ENCODE measurements at places on chromosomes 5 and 9. TPM values are rescaled to one million over a fixed set of nuclear protein-coding genes. Genes with fewer than 3 reads are reported as not detected.

C8G gene
- not detected for total RNA-seq

GRCh38 chr9:132160802-132161742 lies 786 bp upstream of the NTNG2 start:
- no peaks in the 10 kb centered on the region for H3K36me3 ChIP-seq
- peaks cover 29% of the 10 kb centered on the region for H3K4me1 ChIP-seq
- DNase-seq = peak; percentile 49

DNA sequence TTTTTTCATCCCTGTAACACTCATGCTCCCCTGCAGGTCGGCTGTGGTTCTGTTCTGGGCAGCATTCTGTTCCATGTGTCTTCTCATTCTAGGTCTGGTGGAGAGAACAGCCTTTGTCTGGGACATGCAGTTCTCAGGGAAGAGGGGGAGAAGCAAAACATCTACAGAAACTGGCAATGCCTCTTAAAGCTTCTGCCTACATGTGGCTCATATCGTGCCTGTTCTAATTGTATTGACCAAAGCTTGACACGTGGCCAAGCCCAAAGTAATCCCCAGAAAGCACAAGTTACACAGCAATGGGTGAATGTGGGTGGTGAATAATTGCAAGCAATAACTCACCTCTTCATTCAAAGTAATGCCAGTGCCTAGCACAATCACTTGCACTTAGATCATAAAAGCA lies 218.2 kb upstream of the IL12B start:
- peaks cover 3% of the 10 kb centered on the region for H3K27me3 ChIP-seq
- DNase-seq = no peak
- H3K27ac ChIP-seq = no peak overlapping the region
- no peaks in the 10 kb centered on the region for H3K36me3 ChIP-seq

- H3K36me3 ChIP-seq = no peaks in the 10 kb centered on the region
- DNase-seq = no peak
- no peak overlapping the region for H3K27ac ChIP-seq
- no peaks in the 10 kb centered on the region for H3K27me3 ChIP-seq
- H3K4me3 ChIP-seq = no peak overlapping the region
- H3K4me1 ChIP-seq = peaks cover 5% of the 10 kb centered on the region
These were observed 6.1 kb upstream of the HNRNPA0 start for GRCh38 chr5:137760294-137760693.

DNA sequence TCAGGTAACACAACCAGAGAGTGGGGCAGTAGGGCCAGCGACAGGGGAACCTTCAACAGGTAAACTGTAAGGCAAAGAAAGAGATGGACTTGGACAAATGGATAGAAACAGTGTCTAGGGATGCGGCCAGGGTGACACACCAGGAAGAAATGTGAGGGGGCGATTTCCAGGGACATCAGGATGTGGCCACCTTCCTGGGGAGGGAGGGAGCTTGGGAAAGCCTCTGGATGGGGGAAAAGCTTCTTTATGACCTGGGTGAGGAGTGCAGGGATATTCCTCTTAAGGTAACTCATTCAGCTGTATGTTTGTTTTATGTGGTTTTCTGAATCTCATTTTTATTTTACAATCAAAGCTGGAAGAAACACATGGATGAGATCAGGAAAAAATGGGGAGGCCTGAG lies 11.9 kb upstream of the NXNL2 start:
- H3K4me1 ChIP-seq = no peaks in the 10 kb centered on the region
- no peaks in the 10 kb centered on the region for H3K36me3 ChIP-seq
- no peaks in the 10 kb centered on the region for H3K27me3 ChIP-seq
- no peak overlapping the region for H3K4me3 ChIP-seq

- H3K27me3 ChIP-seq = no peaks in the 10 kb centered on the region
- no peak overlapping the region for H3K27ac ChIP-seq
- H3K4me1 ChIP-seq = no peaks in the 10 kb centered on the region
- no peaks in the 10 kb centered on the region for H3K36me3 ChIP-seq
- H3K4me3 ChIP-seq = no peak overlapping the region
- DNase-seq = no peak
These were observed 451.4 kb downstream of the ZSWIM6 start for GRCh38 chr5:61783481-61783880.

NOXA1 gene
- total RNA-seq = 7.7 TPM

GRCh38 chr5:135743705-135744411 lies 90.6 kb upstream of the SLC25A48 start:
- H3K27me3 ChIP-seq = no peaks in the 10 kb centered on the region
- H3K36me3 ChIP-seq = no peaks in the 10 kb centered on the region
- H3K4me1 ChIP-seq = no peaks in the 10 kb centered on the region
- no peak overlapping the region for H3K27ac ChIP-seq

GRCh38 chr5:64869419-64869818 lies 100.7 kb downstream of the CWC27 start:
- no peak for DNase-seq
- no peaks in the 10 kb centered on the region for H3K4me1 ChIP-seq
- no peak overlapping the region for H3K4me3 ChIP-seq
- H3K36me3 ChIP-seq = no peaks in the 10 kb centered on the region
- no peaks in the 10 kb centered on the region for H3K27me3 ChIP-seq

DNA sequence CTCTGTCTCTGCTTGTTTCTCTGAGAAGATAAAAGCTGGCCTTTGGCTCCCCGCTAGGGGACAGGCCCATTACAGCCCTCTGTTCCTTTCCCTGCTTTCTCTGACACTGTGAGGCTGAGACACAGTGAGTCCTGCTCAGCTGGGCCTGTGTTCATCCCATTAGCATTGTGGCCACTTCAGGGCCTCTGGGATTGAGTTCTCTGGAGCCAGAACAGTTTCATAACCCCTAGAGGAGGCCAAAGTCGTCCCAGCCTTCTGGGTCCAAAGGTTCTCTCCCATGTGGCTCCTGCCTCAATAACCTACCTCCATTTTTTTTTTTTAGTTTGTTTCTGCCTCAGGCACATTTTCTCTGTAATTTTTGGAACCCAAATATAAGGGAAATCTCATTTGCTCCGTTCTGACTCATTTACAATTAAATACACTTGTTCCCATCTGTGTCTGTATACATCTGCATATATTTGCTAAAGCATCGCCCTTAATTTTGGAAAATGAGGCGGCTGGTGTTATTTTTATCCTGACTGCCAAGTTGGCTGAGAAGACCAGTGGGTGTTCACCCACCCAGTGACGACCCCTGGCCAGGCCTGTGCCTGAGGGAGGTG lies 27.3 kb upstream of the CTNNA1 start:
- H3K27me3 ChIP-seq = peaks cover 19% of the 10 kb centered on the region
- H3K4me3 ChIP-seq = no peak overlapping the region
- peaks cover 4% of the 10 kb centered on the region for H3K4me1 ChIP-seq
- H3K36me3 ChIP-seq = no peaks in the 10 kb centered on the region

GRCh38 chr9:124359426-124359825 lies 55.8 kb downstream of the PSMB7 start:
- DNase-seq = no peak
- peaks cover 18% of the 10 kb centered on the region for H3K4me1 ChIP-seq
- H3K36me3 ChIP-seq = peaks cover 29% of the 10 kb centered on the region

DNA sequence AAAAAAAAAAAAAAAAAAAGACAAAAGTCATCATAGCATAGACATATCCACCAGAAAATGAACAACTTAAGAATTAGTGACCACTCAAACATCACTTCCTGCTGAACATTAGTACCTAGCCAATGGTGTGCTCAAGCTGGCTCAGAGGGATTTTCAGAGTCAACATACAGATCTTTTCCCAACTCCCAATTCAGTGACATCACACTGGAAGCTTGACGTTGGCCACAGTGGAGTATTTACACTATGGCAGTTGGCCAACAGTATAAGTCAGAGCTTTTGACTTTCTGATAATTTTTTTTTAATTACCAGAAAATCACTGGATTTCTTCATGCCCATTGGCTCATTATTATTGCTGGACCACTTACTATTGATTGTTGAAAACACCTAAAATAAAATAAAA lies 383.5 kb downstream of the ARHGEF28 start:
- H3K27me3 ChIP-seq = no peaks in the 10 kb centered on the region
- no peaks in the 10 kb centered on the region for H3K36me3 ChIP-seq
- no peak overlapping the region for H3K4me3 ChIP-seq
- no peak for DNase-seq
- H3K4me1 ChIP-seq = no peaks in the 10 kb centered on the region

BBLN gene
- 53.6 TPM for total RNA-seq

GRCh38 chr5:34021334-34021733 lies 13.5 kb upstream of the AMACR start:
- no peak overlapping the region for H3K27ac ChIP-seq
- no peak for DNase-seq
- no peaks in the 10 kb centered on the region for H3K27me3 ChIP-seq
- H3K4me1 ChIP-seq = peaks cover 7% of the 10 kb centered on the region
- H3K36me3 ChIP-seq = peaks cover 10% of the 10 kb centered on the region

DNA sequence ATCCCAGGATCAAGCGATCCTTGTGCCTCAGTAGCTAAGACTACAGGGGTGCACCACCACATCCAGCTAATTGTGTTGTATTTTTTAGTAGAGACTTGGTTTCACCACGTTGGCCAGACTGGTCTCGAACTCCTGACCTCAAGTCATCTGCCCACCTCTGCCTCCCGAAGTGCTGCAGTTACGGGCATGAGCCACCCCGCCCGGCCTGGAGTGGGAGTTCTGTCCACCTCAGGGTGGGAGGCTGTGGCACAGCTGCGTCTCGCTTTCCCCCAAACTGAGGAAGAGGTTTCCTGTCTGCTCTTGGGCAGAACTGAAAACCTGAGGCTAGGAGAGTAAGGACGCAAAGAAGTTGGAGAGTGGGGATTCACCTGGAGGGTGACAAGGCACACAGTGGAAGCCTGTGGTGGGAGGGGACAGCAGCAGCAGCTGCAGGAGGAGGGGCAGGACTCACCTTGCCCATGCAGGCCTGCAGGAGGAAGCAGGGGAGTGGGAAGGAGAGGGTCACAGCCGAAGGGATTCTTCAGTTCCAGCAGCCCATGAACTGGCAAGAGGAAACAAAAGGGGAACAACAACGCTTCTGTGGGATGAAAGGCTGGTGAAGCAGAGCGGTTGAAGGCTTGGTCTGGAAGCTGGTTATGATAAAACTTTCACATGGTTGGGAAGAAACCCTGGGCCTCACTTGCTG lies 181.4 kb downstream of the GAS1 start:
- no peaks in the 10 kb centered on the region for H3K27me3 ChIP-seq
- no peak overlapping the region for H3K4me3 ChIP-seq
- H3K36me3 ChIP-seq = no peaks in the 10 kb centered on the region
- H3K4me1 ChIP-seq = no peaks in the 10 kb centered on the region

DNA sequence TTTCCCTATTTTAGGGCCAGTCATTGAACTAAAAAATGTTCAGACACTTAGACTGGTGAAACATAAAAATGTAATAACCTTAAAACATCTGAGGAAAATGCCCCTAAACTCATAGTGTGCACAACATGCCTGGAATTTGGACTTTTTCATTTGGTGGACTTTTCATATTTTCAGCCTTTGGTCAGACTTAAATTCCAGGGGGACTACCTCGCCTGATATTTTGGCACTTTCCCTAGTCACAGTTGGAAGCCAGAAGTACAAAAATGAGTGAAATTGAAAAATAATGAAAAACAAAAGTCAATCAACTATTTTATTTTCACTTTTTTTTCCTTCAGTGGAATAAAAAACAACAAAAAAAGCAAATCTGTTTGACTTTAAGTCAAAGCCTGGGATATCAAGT lies 256.2 kb downstream of the ACTL7B start:
- no peak for DNase-seq
- no peak overlapping the region for H3K27ac ChIP-seq
- no peak overlapping the region for H3K4me3 ChIP-seq

ZNF346 gene
- 19.0 TPM for total RNA-seq

DNA sequence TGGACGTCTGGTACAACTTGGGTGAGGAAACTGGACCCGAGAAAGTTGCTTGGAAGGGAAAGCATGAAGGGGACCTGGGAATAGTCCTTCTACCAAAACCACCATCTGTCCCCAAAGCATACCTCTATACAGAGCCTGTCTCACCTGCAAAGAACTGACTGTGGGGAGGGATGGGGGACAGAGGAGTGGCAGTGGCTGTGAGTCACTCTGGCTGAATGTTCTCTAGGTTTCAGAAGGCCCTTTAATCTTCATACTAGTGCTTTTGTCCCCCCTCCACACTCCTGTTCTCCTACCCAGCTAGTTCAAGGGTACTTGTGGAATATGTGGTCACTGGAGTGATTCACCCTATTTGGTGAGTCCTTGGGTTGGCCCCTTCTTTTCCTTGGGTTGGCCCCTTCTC lies 109.3 kb upstream of the RUSC2 start:
- DNase-seq = no peak
- H3K4me3 ChIP-seq = no peak overlapping the region
- no peak overlapping the region for H3K27ac ChIP-seq
- no peaks in the 10 kb centered on the region for H3K27me3 ChIP-seq
- H3K4me1 ChIP-seq = no peaks in the 10 kb centered on the region

IL4 gene
- not detected for total RNA-seq

GRCh38 chr5:41835645-41836044 lies 34.6 kb downstream of the OXCT1 start:
- no peaks in the 10 kb centered on the region for H3K4me1 ChIP-seq
- no peak overlapping the region for H3K27ac ChIP-seq
- no peaks in the 10 kb centered on the region for H3K27me3 ChIP-seq

DNA sequence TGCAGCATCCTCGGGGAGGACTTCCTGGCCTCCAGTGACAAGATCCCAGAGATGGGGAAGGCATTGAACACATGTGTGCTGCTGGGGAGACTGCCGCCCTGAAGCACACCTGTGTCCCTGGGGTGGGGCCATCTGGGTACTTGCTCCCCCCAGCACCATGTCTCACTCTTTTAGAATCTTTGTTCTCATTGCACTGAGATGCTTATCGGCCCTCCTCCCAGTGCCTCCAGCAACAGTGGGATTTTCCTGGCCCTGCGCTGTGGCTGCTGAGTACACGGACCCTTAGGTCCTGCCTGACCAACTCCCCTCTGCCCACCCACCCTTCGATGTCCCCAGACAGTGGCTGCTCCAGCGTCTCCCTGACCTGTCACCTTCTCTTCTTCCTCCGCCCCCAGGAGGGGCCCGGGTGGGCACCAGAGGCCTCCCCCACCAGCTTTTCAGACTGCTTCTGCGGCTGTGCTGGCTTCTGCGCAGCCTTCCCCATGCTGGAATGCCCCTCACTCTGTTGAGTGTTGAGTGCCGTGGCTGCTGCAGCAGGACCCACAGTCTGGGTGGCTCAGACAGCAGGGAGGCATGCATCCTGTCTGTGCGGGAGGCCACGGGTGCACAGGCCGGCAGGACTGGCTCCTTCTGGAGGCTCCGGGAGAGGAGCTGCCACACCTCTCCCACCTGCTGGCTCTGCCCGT lies 145.9 kb upstream of the IRX2 start:
- H3K27ac ChIP-seq = no peak overlapping the region
- H3K4me3 ChIP-seq = no peak overlapping the region
- H3K27me3 ChIP-seq = no peaks in the 10 kb centered on the region
- DNase-seq = no peak
- no peaks in the 10 kb centered on the region for H3K4me1 ChIP-seq

DNA sequence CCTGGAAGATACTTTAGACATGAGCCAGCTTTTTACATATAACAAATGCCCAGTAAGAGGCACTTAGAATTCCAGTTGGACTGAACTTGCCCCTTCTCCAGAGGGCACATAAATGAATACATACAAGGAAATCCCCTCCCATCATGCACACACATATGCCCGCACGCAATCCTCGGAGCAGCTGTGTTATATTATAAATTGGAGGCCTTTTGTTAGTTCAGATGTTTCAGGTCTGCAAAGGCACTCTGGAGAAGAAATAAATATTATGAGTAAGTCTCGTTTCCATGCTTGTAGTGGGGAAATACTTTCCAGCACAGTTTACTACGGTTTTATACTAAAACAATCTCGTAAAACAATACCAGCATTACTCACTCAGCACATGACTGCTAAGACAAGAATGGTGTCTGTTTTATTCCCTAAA lies 17.6 kb upstream of the MUSK start:
- no peak for DNase-seq
- H3K4me3 ChIP-seq = no peak overlapping the region
- no peaks in the 10 kb centered on the region for H3K36me3 ChIP-seq
- no peaks in the 10 kb centered on the region for H3K27me3 ChIP-seq
- no peak overlapping the region for H3K27ac ChIP-seq
